ENCODE measurements at places on chromosomes 5 and 9.

DNA sequence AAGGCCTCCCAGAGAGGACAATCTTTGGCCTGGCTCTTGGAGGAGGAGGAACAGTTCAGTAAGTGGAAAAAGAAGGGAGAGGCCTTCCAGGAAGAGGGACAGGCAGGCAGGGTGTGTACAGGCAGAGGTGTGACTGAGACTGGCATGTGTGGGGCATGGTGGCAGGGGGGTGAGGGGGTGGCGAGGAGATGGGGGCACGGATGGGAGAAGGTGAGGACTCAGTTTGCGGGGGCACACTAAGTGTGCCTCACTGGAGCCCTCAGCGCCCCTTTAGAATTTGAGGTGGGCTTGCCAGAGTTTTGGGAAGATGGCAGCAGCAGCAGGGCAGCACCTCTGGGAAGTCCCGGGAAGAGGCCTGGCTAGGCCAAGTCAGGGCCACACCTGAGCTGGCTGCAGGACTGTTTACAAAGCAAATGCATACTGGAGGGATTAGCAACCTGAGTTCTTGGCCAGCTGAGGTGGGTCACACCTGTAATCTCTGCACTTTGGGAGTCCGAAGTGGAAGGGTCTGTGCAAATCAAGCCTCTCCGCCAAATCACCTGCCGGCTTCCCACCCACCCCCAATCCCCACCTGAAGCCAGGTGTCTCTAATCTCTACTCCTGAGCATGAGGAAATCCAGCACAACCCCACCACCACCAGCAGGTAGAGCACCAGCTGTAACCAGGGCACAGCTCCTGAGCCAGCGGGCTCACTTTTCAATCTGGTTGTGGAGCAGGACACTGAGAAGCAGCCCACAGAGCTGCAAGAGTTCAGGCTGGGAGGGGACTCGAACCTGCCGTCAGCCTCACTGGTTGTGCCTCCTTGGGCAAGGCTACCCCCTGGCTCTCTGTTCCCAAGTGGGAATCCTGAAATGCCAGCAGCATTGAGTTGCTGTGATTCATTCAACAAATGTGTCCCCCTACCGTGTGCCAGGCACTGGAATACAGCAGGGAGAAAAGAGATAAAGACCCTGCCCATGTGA lies 10.2 kb upstream of the GABRP start:
- DNase-seq, result no peak

GRCh38 chr9:108551030-108551841 lies 304.6 kb downstream of the ACTL7B start:
- DNase-seq, result no peak

DNA sequence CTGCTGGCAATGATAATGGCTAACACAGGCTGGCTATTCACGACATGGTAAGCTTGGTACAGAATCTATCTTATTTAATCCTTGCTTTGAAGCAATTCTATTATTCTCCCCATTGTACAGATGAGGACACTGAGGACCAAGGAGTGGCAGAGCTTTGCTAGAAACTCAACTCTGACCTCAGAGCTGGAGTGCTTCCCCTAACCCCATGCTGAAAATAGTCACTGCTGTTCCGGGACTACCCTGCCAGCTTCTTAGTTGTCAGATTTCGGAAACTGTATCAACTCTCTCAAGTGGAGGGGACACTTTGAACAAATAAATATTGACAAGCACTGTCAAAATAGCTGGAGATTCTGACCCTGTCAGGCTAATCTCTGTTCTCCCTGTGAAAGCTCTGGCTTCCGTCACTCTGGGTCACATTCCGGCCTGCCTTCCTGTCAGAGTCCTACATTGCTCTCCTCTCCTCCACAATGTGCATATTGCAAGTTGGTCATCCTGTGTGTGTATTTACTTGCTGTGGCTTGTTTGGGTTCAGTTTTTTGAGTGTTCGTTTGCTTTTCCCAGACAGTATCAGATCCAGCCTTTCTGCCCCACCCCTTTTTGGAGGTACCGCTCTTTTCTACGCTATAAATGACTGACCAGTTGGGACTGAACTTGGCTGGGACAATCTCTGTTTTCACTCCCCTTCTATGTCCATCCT lies 134.3 kb upstream of the MAP1B start:
- DNase-seq, result no peak

DNA sequence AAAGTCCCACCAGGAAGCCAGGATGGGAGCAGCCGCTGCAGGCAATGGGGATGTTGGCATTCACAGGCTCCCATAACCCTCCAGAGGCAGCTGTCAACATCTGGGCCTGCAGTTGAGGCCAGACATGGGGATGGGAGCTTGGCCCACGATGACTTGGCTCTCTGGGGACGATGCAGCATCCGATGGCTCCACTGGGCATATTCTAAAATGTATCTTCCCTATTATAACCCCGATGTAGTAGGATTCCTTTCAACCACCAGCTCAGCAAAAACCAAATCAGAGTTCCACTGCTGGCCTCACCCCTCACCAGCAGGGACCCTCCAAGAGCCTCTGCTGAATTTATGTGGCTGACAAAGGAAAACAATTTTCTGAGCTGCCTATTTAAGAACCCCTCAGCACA lies 7.1 kb downstream of the SPRY4 start:
- no peak for DNase-seq

GRCh38 chr5:95995962-95996489 lies 34.4 kb upstream of the ELL2 start:
- no peak for DNase-seq

DNA sequence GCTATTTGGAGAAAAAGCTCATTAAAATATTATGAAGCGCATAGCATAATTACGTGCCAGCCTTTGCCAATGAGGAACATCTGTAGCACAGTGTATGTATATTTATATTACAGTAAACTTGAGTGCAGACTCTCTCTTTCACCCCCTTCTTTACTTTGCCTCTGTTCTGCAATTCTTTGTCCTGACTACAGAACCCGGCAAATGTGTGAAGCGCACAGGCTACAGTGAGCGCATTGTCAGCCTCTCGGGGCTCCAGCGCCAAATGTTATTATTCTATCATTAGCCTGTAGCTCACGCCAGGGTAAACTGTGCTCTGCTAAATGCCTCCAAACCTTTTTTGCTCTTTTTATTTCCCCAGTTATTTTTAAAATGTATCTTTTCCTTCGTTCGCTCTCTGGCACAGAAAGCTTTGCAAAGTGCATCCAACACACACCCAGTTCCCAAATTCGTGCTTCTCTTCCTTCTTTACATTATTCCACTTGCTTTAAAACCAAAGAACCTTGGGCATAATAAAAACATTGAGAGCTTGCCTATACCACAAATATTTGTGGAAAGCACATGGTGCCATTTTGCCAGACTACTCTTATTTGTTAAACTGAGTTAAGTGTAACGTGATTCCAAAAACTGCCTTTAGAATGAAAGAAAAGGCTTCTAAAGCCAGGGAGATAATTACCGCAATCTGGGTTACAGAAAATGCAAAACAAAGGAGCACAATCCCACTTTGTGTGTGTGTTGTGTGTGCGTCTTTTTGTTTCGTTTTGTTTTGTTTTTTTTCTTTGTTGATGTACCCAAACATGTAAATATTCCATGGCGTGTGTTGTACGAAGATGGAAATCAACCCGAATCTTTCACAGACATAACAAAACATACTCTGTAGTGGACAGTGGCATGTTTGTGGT lies 164.1 kb upstream of the MPDZ start:
- DNase-seq, result no peak

- no peak for DNase-seq
These were observed 554 bp downstream of the RPS23 start for GRCh38 chr5:82277613-82277986.

- DNase-seq, result no peak
These were observed 305.9 kb downstream of the MLLT3 start for GRCh38 chr9:20316372-20316771.

DNA sequence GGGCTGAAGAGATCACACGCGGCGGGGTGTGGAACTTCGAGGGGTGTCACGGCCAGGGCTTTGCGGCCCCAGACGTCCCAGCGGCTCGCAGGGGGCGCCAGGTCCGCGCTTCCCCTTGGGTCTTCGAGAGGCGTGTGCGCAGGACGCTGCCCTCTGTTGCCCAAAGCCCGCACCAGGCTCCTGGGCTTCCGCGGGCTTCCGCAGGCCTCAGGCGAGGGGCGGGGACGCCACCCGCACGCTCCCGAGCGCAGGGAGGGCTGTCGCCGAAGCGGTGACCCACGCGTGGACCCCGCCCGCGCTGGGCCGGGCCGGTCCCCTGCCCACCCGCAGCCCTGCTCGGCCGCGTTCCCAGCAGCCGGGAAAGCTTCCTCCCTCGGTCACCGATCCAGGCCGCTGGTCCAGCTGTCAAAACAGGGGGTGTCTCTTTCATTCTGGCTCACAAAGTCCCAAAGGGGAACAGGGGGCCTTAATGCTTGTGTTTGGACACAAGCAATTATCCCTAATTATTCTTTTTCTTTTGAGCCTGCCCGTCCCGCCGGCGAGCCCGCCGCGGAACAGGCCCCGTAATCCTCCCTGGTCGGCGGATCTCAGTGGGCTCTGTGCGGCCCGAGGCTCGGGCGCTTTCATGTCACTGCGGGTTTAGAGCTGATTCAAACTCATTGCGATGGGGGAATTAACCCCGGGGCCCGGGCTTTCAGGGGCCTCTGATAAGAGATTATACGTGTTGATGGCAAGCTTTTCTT lies 60.6 kb downstream of the TMEM174 start:
- DNase-seq, result no peak

GRCh38 chr5:169923988-169924387 lies 56.3 kb downstream of the INSYN2B start:
- no peak for DNase-seq

DNA sequence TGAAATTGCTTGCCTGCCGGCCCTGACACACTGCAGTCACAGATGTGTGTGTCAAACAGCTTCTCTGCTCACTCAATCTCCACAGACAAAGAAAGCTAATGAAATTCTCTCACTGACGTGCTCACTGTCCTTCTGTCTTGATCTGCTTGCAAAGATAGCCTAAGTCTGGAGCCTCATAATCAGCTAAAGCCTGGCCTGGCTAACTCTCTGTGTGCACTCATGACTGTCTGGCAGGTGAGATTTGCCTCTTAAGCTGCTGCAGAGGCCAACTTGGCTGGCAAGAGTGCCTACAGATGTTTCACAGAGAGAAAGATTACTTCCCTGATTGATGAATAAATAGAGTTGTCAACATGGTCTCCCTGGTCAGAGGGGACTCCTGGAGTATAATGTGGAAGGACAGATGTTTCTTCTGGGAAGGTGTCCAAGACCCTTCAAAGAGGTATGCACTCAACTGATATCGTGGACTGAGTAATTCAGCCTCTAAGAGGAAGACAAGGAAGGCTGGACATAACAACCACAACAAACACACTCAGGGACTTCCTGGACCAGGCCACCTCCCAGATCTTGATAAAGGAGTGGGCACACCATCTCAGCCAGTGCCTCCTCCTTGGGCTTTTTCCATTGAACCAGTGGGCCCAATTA lies 362.0 kb downstream of the SPOCK1 start:
- no peak for DNase-seq

- no peak for DNase-seq
These were observed 1099.7 kb downstream of the DTWD2 start for GRCh38 chr5:117888688-117889087.

GRCh38 chr5:37742111-37742510 lies 97.7 kb downstream of the GDNF start:
- DNase-seq, result no peak

DNA sequence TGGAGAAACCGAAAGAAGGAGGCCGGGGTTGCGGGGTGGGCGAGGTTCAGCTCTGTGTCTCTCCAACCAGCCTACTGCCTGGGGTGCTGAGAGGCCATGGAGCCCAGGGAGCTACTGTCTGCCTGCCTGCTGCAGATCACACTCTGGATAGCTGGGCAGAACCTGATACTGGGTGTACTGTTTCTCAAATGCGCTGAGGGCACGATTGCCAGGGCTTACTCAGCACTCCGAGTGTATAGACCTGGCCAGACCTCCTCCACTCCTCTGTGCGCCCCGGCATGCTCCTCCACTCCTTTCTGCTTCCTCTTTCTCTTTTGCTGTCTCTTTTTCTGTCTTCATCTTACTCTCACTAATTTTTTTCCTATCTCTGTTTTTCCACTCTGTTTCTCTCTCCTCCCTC lies 215.1 kb downstream of the PAPPA start:
- DNase-seq, result no peak

GRCh38 chr9:127714951-127715469 lies 453 bp downstream of the PTRH1 start:
- no peak for DNase-seq

DNA sequence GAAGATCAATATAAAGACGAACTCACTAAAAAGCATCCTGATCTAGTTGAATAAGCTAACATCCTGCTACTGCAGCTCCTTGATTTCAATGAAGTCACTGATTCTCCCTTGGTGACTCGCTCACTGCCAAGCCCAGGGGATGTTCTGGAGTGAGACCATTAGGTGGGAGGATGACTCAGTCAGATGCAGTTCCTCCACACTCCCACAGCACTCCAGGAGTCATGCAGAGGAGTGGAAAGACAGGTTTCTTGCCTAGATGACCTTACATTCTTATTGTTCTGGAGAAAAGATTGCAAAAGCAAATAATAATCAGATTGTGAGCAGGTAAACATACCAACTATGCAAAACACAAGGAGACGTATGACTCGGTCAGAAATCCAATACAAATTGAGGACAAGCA lies 15.3 kb downstream of the GCNT4 start:
- no peak for DNase-seq

DNA sequence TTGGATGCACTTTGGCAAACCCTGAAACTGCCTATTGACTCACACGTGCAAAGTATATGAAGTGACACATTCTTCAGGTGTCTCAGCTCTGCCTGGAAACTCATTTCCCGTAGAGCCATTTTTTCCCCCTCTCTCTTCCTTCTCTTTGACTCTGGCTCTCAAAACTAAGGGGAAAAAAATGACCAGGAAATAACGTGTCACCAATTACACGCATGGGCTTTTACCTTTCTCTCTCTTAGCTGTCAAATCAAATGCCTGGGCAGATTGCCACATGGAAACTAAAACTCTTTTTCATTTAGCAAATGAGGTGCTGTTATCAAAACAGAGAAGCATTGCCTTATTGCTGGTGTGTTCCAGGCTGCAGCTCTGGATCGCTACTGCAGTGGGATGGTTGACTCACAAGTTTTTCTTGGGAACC lies 18.3 kb upstream of the IFNK start:
- no peak for DNase-seq

GRCh38 chr9:105157171-105157583 lies 87.3 kb upstream of the SLC44A1 start:
- no peak for DNase-seq

- no peak for DNase-seq
These were observed 126.3 kb downstream of the PDE4D start for GRCh38 chr5:59767211-59767605.

DNA sequence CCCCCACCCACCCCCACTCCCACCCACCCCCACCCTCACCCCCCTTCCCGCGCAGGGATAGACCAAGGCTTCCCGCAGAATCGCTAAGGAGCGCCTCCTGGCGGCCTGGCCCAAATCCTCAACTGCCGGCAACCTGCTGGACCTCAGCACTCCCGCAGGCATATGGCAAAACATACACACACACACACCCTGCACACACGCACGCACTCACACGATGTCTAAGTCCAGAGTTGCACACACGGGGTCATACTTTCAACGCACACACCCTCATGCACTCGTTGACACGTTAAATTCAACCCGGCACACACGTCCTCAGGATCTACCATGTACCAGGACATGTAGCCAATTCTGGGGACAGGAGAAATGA lies 1.7 kb downstream of the CPLX2 start:
- DNase-seq, result no peak

- DNase-seq, result no peak
These were observed 280.2 kb downstream of the SPOCK1 start for GRCh38 chr5:137218896-137219295.

GRCh38 chr9:95458666-95459065 lies 58.1 kb downstream of the PTCH1 start:
- no peak for DNase-seq

GRCh38 chr9:135884328-135885035 lies 22.9 kb downstream of the CAMSAP1 start:
- no peak for DNase-seq
